ENCODE measurements at places on chromosomes 1 and 21.

DNA sequence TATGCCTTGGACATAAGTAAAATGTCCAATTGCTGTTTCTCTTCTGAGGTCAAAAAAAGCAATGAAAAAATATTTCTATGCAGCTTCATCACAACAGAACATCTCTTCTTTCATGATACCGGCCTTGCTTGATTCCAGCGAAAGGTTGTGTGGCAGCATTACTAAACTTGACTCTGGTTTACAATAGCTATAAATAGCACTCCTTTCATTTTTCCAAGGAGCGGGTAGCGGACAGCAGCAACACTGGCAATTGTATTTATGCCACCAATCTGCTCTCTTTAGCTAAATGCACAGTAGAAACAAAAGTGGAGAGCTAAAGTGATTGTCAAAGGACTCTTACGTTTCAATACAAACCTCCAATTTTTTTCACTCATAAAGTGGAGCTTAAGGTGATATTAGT, 7.5 kb upstream of the DAB1 start:
- DNase-seq: no peak

DNA sequence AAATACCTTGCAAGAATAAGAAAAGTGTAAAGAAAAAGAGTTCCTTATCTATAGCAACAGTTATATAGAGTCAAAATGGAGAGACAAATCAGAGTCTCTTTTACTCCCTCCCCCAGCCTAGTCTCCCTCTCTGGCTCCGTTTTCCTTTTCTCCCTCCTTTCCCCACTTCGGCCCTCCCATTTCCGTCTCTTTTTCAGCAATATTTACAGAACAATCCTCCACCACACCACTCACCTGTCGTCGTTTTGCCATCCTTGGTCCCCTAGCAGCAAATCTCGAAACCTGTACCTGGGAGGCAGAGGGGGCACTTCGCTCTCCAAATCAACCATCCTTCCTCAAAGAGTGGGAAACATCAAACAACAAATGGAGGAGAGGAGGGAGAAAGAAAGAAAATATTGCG, 259 bp downstream of the KCNT2 start:
- DNase-seq: no peak

- DNase-seq: no peak
These were observed 120.4 kb downstream of the TOMM20 start for GRCh38 chr1:235008239-235008638.

DNA sequence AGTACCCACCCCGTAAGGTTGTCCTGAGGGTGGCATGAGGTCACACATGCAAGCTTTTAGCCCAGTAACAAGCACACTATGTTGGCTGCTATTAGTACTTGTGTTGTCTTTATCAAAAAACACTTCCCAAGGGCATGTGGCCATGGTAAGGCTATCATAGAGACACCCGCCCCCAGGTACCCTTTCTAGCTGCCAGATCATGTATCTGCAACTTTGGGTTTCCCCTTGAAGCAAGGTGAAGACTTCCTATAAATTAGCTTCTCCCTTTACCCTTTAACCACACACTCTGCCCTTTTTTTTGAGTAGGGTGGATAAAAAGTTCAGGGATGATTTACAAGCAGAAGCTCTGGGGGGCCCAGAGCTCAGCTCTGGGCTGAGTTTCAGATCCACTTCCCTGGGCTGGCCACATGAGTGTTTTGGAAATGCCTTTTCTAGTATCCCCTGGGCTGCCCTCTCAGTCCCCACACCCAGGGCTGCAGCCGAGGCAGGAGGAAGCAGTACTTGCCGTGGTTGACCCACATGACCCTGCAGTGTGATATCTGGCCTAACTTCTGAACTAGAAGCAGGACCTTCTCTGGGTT, 2.0 kb downstream of the ZDHHC18 start:
- DNase-seq: no peak

- DNase-seq: no peak
These were observed 698 bp upstream of the SLC22A15 start for GRCh38 chr1:115975569-115976061.

GRCh38 chr1:92663775-92664174, 121.1 kb downstream of the EVI5 start:
- no peak for DNase-seq

DNA sequence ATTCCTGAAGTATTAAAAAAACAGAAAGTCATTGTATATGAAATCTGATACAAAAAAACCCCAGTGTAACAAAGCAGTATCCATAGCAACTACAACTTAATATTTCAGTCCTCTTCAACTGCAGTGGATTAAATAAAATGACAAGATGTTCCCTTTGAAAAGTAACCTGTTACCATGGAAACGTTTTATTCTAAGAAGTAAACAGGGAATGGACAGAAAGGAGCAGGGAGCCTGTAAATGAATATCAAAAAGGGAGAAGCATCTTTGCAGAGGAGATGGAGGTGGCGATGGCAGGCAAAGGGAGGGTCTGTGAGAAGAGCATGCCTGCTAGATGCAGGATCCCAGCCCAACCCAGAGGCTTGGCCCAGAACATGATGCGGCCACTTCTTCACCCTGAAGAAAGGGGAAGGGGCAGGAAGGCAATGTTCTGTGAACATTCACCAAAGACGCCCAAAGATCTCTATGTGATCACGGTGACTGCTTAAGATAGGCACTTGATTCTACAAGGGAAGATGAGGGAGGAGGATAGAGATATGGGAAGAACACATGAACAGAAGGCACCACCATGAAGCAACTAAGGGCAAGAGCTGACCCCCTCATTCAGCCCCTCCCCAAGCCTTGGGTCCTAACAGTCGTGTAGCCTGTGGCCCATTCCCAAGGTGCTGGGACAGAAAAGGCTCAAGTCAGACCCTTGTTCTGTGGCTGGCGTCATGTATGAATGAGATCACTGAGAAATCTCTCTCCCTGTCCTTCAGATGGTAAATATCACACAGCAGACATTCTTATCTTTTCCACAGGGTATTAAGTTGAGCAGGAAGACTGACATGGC, 200.0 kb downstream of the SLC45A1 start:
- DNase-seq: no peak

All from T-helper 1 cell (primary cell).